ENCODE measurements at places on chromosomes 6 and 20. TPM values are rescaled to one million over a fixed set of nuclear protein-coding genes. Genes with fewer than 3 reads are reported as not detected.

The NMBR gene
- not detected for total RNA-seq

The NPBWR2 gene
- total RNA-seq, result not detected

The CGA gene
- not detected for total RNA-seq

The SENP6 gene
- total RNA-seq, result 87.5 TPM

The UBD gene
- not detected for total RNA-seq

The PTGIS gene
- total RNA-seq, result 5.5 TPM

The RBBP8NL gene
- 0.06 TPM for total RNA-seq

The C6orf15 gene
- total RNA-seq, result not detected

The PPP1R3G gene
- total RNA-seq, result 0.17 TPM

The TGM3 gene
- total RNA-seq, result 0.64 TPM

The GSTA2 gene
- not detected for total RNA-seq

The NUS1 gene
- 37.3 TPM for total RNA-seq

The PREX1 gene
- total RNA-seq, result 10.1 TPM

The BPIFB4 gene
- total RNA-seq, result not detected

The IMPG1 gene
- total RNA-seq, result 0.75 TPM

The SLC32A1 gene
- total RNA-seq, result 0.71 TPM

The PRKN gene
- 2.2 TPM for total RNA-seq

The TULP1 gene
- not detected for total RNA-seq

The LIN28B gene
- total RNA-seq, result 35.2 TPM

The TUBB2B gene
- total RNA-seq, result 12.0 TPM

The TDP2 gene
- total RNA-seq, result 41.1 TPM

Data from motor neuron (in vitro differentiated cells).